Mesenteric fat pad (tissue), 1 donor: ENCODE measurements at places on chromosomes 5 and 9.

- DNase-seq = no peak
Observed at GRCh38 chr9:130242270-130243014, 23.1 kb upstream of the HMCN2 start.

- DNase-seq = peak; percentile 77
Observed at GRCh38 chr5:173228639-173229381, 6.2 kb downstream of the NKX2-5 start.

DNA sequence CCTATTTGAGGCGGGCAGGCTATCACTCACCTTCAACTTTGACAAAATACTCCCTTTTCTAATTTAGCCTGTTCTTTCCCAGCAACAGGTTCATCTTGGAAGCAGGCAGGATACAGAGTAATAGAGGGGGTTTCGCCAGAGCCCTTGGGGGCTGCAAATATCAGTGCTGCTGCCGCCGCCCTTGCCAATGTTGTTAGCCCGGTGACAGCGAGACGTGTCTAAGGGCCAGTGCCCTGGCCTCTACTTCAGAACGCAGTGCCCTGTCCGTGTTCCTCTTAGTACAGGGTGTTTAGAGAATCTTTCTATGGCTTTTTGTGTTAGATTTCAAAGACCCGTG, 703 bp downstream of the FAM120AOS start:
- DNase-seq = no peak

DNA sequence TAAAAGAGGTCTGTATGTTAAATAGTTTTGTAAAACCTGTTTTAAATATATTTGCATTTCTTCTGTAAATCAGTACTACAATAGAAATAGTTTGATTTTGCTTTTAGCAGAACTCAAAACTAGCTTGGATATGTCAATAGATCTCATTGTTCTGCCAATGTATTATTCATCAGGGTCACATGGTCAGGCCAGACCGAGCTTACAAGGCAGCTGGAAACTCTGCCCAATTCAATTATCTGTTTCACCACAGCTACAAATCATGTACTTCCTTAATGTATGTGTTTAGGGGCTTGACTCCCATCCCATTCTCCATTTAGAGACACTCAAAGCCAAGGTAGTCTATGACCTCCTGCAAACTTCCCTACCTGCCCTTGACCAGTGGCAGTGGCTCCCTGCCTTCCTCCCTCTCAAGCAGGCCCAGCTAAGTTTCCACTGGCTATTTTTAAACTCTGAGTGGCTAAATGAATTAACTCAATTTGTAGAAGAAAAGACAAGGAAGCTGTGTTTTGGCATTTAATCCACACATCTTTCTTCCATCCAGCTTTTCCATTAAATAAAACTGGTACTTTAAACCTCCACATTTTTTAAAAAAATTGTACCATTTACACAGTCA, 46.4 kb upstream of the SELENOP start:
- DNase-seq = no peak

DNA sequence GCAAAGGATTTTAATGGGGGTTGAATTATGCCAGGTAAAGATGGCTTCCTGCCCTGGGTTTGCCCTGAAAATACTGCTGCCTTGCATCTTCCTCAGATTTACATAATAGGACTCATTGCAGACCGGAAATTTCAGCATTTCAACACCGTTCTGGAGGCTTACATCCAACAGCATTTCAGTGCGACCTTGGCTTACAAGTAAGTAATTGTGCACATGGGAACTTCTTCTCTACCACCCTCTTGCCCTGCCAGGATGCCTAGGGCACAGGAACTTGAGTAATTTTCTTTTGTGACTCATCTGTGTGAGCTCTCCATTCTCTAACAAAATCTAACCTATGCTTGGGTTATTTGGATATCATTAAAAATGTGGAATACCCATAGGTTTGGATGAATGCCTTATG, 80.2 kb downstream of the DOCK2 start:
- no peak for DNase-seq
